ENCODE measurements at places on chromosomes 1 and 21. TPM values are rescaled to one million over a fixed set of nuclear protein-coding genes. Genes with fewer than 3 reads are reported as not detected.

NPHS2 gene
- total RNA-seq: not detected

MINDY1 gene
- total RNA-seq: 13.0 TPM

E2F2 gene
- 6.5 TPM for total RNA-seq

OR2T8 gene
- 0.14 TPM for total RNA-seq

COL8A2 gene
- 0.06 TPM for total RNA-seq
